ENCODE measurements at places on chromosomes 3 and 15.
A peak's percentile ranks its signal among the peaks of the same experiment; 100 is the strongest.

GRCh38 chr3:175335229-175335628 is 476.1 kb downstream of the NAALADL2 start:
- DNase-seq = no peak

DNA sequence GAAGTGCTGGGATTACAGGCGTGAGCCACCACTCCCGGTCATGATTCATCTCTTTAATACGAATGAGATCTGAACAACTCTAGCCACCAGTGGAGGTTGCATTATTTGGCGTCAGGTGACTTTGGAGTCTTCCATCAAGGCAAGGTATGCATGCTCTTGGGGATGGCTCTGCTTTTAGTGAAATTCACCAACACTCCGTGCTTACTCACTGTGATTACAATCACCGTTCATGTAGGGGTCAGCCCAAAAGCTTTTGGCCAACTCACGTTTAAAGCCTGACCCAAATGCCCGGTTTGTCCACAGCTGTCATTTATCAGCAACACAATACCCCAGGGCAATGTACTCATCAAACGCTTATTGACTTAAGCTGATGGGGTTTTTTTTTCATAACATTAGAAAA is 155.4 kb downstream of the PDZRN3 start:
- DNase-seq = no peak

- DNase-seq = no peak
Observed at GRCh38 chr3:126440709-126440995, 35.0 kb downstream of the ZXDC start.

GRCh38 chr15:71596672-71597071 is 213.7 kb upstream of the NR2E3 start:
- DNase-seq = no peak

DNA sequence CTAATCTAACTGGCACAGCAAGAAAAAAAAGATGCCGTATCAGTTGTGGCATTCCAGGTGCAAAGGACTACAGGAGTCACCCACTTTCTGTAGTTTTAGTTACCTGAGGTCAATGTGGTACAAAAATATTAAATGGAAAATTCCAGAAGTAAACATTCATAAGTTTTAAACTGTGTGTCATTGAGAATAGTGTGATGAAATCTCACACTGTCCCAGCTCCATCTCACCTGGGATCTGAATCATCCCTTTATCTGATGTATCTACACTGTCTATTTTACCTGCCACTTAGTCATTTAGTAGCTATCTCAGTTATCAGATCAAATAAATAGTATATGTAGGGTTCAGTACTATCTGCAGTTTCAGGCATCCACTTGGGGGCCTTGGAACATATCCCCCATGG is 26.7 kb downstream of the GBE1 start:
- no peak for DNase-seq

GRCh38 chr15:68098465-68098864 is 44.4 kb downstream of the PIAS1 start:
- DNase-seq = no peak

- peak; percentile 57 for DNase-seq
Observed at GRCh38 chr15:72197460-72198355, at the start of gene GRAMD2A. Gene GRAMD2A (minus strand): TSS chr15:72197787.

GRCh38 chr3:57951066-57951882 is 56.9 kb upstream of the FLNB start:
- DNase-seq = peak; percentile 10

DNA sequence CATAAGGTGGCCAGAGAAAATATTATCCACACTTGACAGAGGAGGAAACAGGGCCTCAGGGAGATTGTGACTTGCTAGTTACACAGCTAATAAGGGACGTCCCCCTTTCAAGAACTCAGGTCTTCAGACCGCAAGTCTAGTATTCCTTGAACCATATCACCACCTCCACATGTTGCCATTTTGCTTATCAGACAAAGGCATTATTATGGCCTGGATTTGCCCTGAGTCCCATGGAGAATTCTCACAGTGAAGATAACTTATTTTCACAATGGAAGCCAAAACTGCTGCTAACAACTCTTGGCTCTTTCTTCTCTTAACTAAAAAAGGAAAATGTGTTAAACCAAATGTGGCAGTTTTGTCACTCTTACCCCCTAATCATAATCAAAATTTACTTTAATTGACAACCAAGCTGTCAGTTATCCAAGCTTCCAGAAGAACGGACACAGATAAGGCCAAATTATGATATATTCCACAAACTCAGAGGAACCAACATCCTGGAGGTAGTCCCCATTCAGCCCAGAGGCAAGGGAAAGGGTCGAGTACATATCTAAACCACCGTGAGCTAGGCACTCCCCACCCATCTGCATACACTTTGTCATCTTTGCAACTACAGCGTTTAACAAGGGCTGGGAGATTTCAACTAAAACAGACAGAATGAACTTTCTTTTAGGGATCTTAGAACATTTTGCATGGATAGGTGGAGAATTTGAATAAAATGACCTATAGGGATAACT is 63.6 kb upstream of the THBS1 start:
- DNase-seq = no peak

- DNase-seq = no peak
Observed at GRCh38 chr15:63051156-63052066, 8.9 kb downstream of the TPM1 start.

GRCh38 chr15:73295630-73296286 is 73.0 kb downstream of the HCN4 start:
- no peak for DNase-seq

DNA sequence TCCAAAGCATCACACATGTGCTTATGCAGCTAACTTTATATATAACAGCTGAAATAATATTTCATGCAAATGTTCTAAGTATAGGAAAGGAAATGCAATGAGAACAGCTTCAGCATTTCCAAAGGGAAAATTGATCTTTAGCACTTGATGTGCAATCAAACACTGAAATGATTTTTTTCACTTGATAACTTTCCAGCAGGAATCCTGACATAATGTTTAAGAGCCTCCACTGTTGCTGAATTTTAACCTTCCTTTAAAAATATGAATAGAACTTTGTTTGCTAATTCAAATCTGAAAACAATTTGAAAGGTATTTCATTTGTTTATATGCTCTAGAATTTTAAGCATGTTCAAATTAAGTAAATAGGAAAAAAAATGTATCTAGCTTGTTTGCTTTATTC is 96.9 kb upstream of the STRIT1 start:
- no peak for DNase-seq

DNA sequence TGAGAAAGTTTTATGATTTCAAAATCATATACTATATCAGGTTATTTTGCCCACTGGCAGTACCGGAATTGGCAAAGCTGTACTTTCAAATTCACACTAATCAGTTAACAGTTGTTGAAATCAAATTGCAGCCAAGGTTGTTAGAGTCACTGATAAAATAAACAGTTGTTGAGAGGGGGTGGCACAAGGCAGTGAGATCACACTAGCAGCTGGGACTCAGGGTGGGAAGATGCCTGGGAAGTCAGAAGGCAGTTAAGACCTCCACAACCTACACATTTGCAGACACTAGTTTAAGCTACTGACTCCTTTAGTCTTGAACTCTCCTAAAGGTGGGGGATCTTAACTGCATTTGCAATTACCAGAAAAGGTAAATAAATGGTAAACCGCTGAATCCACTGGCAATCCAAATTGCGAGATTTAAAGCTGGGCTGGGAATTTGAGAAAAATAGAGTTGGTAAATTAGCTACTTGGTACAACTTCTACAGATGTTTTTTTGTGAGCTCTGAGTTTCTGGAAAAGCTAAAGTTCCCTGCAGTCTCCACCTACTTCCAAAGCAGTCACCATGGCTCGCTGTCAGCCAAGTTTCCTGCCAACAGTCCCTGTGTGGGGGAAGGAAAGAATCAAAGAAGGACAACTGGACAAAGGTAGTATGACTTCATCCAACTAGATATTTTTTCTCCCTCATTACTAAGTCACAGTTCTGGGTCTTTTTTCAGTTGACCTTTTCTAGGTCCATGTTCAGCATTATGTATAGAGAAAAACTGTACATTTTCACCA is 105.7 kb downstream of the ZNF385D start:
- DNase-seq = no peak

DNA sequence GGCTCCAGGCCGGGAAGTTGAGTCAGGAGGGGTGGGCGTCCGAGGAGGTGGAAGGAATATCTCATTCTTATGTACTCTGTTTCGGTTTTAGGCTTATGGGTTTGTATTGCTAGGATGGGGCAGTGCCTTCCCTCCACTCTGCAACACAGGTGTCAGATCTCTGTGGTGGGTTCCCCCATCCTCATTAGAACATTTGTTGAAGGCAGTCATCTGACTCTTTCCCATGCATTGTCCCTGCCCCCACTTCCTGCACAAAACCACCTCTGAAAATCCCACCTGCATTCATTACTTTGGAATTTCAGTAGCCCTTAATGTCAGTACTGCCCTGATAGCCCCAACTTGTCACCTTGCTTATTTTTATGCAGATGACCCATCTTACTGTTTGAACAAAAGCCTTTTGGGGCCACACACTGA is 29.5 kb downstream of the GYG1 start:
- DNase-seq = no peak

GRCh38 chr3:195302431-195302830 is 31.5 kb upstream of the XXYLT1 start:
- DNase-seq = no peak

GRCh38 chr3:188680189-188680588 is 491.6 kb upstream of the TPRG1 start:
- no peak for DNase-seq

DNA sequence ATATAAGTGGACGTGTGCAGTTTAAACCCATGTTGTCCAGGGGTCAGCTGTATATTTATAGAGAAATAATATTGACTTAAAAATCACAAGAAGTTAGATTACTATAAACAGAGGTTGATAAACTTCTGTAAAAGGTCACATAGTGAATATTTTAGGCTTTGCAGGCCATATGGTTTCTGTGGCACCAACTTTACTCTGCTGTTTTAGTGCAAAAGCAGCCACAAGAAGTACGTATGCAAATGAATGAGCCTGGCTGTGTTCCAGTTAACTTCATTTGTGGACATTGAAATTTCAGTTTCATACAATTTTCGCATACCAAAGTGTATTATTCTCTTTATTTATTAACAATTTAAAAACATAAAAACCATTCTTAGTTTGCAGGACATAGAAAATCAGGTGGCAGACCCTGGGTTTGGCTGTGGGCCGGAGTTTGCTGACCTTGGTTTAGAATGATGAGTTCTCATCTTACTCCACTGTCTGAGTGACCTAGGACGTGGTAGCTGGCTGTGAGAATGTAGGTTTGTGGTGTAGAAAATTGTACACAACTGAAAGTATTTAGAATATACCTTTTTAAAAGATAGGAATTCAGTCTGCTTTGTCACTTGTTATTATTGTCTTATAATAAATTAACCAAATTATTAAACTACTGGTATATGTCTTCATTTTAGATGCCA is 16.3 kb downstream of the FAN1 start:
- DNase-seq = no peak

DNA sequence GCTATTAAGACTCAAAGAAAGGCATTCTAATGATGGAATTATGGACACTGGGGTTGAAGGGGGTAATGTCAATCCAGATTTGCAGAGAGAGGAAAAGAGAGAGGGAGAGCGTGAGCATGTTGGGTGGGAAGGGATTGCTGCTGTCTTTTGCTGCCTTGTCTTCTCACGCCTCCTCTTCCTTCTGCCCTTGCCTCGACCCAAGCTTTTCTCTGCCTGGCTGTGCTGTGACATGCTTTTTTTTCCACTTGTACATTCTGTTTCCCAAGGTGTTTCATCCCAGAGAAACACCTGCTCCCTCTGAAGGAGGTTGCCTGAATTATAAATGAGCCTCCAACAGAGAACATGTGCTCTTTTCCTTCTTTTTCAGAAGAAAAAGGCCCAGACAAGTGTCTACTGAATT is 80.3 kb downstream of the BDH1 start:
- DNase-seq = no peak

- DNase-seq = no peak
Observed at GRCh38 chr3:150411976-150412375, 3.9 kb downstream of the TSC22D2 start.

DNA sequence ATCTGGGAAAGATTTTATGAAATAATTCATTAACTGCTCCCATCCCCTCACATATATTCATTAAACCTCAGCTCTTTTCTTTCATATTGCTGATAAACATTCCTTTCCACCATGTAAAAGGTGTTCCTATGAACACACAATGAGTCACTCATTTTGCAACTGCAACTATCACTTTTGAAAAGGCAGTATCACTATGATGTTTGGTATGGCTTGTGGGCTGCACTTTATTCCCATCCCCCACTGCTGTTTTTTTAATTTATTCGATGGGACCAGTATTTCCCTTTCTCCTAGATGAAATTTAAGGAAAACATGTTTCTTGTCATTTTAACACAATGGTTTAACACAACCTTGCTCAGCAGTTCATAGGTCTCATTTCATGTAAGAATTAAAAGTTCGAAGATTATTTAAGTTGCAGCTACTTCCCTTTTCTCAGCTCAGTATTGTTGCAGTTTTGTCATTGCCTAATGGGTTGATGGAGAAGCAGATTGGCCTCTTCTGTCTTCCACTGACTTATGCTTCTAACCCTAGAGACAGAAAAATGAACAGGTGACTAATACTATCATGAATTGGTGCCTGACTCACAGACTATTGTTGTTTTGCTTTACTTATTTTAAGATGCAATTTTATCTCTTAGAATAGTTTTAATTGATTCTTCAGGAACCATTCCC is 280.3 kb downstream of the ZPLD1 start:
- no peak for DNase-seq

DNA sequence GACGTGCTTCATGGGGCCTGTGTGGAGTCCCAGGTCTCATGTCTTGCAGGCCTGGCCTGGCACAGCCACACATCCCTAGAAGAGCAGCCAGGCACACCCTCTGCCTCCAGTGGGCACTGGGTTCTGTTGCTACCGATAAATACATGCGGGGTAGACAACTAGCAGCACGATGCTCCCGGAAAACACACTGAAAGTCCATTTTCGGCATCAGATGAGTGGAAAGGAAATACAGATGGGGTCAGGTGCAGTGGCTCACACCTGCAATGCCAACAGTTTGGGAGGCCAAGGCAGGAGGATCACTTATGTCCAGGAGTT is 165.1 kb downstream of the NSMCE3 start:
- no peak for DNase-seq

DNA sequence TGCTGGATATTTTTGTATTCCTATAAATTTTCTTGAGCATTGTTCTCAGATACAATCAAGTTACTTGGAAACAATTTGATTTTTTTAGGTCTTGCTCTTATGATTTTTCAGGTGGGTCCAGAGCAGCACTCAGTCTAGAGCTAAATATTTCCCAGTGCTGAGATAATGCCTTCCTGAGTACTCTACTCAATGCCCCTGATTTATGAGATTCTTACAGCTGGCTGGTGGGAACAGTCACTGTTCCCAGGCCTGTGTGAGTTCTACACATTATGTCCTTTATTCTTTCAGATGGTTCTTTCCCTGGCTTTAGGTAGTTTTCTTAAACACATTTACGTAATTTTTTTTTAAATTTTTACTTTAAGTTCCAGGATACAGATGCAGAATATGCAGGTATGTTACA is 51.0 kb upstream of the EIF5A2 start:
- DNase-seq = no peak

GRCh38 chr15:90340345-90340744 is 11.7 kb upstream of the ZNF774 start:
- DNase-seq = no peak

GRCh38 chr3:194305356-194306108 is 45.6 kb downstream of the CPN2 start:
- DNase-seq = no peak

- no peak for DNase-seq
Observed at GRCh38 chr15:31001702-31002101, 10.3 kb upstream of the MTMR10 start.

GRCh38 chr15:73737535-73737934 is 15.6 kb downstream of the INSYN1 start:
- DNase-seq = no peak

GRCh38 chr15:67179411-67179995 is 75.0 kb downstream of the AAGAB start:
- no peak for DNase-seq

Measured in activated naive CD8-positive, alpha-beta T cell treated with anti-CD3 and anti-CD28 coated beads for 36 hours (primary cell).